ENCODE measurements at places on chromosomes 3 and 15.

GRCh38 chr15:25236143-25236860 lies 202.5 kb downstream of the UBE3A start:
- DNase-seq: no peak

GRCh38 chr3:111072031-111072921 lies 660 bp downstream of the NECTIN3 start:
- no peak for DNase-seq

DNA sequence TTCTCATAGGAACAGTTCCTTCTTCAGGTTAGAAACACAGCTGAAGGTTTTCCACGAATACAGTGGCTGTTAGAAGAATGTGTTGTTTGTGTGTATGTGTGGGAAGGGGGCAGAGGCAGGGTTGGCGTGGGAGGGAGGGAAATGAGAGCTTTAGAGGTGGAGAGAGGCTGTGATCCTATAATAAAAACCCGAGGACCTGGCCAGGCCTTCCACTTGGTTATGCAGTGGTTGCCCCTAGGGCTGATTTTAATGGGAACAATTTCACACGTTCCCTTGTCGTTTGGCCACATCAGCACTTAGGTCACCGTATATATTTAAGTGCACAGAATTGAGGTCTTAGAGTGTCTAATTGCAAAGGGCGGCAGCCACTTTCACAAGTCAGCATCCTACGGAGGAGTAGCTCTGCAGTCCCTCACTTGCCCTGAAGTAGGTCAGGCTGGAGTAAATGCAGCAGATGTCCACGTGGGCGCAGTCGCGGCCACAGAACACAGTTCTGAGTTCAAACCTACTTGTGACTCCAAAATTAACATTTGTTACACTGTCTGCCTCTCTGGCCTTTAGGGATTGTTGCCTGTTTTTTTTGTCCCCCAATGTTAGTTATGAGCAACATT lies 85.6 kb downstream of the PDCD6IP start:
- no peak for DNase-seq

DNA sequence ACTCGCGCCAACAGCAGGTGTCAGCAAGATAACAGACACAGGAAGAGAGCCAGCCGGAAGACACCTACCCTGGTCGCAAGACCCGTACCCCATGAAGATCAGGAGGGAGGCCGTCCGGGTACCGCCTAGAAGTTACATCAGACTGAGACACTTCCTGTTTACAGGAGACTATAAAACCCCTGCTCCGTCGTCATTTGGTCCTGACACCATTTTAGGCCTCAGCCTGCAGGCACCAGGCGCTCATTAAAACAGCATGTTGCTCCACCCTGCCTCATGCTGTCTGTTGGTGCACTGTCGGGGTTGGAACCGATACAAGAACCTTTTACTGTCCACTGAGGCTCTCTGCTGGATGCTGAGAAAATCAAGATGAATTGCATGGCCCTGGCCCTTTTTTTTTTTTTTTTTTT lies 15.6 kb upstream of the PRTG start:
- DNase-seq: no peak

- no peak for DNase-seq
Measured at GRCh38 chr15:68420186-68420684, 11.7 kb downstream of the ITGA11 start.

DNA sequence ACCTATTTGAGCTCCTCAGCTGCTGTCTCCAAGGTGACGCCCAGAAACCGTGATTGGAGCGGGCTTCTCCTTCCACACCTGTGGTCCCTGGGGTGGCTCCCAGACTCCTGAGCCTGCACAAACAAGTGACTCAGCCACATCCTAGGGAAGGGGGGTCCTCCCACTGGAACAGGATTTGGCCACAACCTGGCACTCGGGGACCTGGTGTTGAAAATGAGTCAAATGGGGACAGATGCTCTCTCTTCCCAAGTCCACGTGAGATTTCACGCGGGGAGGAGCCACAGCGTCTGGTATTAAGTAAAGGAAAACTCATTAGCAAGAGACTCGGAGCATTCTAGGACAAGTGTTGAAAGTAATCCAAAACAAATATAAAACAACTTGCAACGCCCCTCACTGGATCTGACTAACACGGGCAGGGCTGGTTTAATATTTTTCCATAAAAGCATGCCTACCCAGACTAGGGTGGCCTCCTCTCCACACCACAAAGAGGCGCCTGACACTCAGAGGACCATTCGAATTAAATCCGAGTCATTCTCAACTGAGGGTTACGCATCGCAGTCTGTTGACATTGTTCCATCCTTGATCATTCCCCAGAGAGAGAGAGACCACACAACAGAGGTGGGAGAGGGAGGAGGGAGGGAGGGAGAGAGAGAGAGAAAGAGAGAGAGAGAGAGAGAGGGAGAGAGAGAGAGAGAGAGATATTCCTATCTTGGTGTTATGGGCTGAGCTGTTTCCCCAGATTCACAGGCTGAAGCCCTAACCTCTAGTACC lies 74.4 kb downstream of the MGLL start:
- DNase-seq: peak; percentile 76

GRCh38 chr3:184953401-184953800 lies 141.4 kb downstream of the VPS8 start:
- DNase-seq: no peak

- no peak for DNase-seq
Measured at GRCh38 chr15:72229076-72229946, 1.7 kb downstream of the PKM start.

DNA sequence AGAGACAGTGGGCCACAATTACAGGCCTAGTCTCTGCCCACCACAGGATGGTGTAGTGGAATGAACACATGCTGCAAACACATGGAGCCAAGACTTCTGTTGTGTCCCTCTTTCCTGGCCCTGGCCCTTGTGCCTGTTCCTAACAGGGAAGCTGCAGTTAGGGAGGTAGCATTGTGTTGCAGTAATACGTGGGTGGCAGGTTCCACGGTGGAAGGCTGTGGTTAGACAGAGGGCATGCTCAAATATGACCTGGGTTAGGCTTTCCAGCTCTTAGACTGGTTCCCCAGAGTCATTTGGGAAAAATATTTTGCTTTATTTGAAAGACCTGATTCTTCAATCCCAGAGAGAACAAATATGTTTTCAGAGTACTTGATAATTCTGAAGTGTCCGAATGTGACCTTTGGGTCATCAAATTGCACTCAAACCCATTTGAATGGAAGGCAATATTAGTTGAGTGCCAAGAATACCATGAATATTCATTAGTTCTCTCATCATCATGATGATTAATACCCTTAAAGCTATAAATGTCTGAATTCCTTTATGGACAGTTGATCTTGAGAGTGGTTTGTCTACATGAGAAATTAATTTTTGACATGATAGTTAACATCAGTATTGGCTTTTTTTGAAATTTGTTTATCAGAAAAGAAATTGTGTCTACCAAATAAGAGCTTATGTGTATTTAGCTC lies 28.5 kb downstream of the PLAAT1 start:
- DNase-seq: no peak

DNA sequence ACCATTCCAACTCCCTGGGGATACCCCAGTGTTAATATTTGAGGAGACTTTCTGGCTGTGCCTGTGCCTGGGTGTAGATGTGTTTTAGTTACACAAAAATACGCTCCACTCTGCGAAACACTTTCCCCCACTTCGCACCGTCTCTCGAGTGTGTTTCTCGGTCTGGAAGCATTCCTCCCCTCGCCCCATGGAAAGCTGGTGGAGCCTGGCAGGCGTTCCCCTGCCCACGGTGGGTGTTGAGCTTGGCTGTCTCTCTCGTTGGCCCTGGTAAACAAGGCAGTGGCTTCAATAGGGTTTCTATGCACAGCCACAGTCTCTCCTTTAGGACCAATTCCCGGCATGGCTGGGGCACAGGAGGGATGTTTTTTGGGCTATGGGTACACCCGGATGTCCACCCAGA lies 19.3 kb downstream of the IQSEC1 start:
- no peak for DNase-seq

GRCh38 chr3:171336406-171336805 lies 123.8 kb downstream of the TNIK start:
- no peak for DNase-seq

GRCh38 chr15:80747317-80748053 lies 31.7 kb upstream of the CEMIP start:
- DNase-seq: no peak

DNA sequence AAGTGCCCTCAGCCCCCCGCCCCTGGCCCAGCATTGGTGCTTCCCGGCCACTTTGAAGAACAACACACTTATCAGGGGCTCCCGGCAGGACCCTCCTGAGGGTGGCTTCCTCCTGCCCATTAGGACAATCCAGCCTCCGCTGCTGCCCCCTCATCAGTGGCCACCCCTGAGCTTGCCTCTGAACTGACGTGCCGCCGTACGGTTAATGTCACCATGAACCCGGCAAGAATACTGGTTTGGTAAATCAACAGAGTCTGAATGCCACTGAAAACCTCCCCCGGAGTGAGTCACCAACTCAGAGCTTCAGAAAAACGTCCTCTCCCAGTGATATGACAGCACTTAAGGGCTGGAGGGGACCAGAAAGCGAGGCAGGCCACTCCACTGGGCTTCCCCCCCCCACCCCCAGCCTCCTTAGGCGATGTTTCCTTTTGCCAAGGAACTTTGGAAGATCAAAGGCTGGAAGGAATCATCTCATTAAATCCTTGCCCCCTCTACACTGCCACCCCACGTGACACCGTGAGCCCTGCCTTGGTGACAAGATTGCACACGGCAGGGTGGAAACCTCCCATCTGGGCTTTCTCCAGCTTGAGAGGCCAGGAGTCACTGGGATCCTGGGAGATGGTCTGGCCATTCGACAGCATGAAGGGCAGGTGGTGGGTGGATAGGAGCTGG lies 142.1 kb downstream of the NUP210 start:
- peak; percentile 62 for DNase-seq

- DNase-seq: no peak
Measured at GRCh38 chr3:77158730-77159581, 119.1 kb downstream of the ROBO2 start.

- DNase-seq: no peak
Measured at GRCh38 chr15:48522911-48523310, 122.6 kb downstream of the FBN1 start.

DNA sequence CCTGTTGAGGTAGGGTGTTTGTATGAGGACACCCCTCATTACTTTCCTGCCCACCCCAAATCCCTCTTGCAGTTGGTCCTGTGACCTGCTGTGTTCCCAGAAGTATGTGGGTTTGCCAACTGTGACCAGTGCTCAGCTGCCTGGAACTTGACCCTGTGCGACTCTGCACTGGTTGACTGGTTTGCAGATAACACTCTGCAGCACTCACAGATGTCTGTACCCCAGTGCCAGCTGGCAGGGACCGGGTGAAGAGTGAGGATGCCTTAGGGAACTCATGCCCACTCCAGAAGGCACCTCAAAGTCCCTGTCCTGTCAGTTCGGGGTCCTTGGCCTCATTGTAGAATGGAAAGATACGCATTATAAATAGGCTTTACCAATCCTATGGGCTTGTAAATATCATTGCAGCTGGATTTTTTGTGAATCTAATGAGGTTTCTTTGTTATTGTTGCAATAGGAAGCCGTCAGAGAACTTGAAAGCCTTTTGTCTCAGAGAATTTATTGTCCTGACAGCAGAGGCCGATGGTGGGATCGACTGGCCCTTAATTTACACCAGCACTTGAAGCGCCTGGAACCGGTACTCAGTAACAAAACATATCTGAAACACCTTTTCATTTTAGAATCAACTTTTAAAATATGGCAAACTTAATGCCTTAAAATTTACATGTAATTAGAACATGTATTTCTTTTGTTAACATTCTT lies 18.2 kb downstream of the FAN1 start:
- DNase-seq: no peak

DNA sequence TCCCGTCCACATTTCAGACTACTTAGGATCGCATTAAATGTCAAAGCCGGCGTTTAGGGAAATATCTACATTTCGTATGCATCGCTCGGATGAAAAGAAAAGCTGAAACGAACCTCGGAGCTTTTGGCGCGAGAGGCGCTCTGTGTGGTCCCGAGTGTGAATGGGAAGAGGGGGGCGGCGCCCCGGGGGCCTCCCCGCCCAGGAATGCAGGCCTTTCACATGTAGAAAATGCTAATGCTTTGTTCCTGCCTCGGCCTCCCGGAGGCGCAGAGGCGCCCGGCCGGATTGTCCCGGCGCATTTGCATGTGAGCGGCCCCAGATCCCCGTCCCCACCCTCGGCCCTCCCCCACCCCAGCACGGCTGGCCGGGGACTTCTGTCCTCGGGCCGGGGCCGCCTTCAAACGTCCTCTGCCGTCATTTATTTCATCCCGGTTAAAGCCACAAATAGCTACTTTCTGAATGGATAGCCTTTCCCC lies 37.0 kb upstream of the TRIM71 start:
- no peak for DNase-seq

DNA sequence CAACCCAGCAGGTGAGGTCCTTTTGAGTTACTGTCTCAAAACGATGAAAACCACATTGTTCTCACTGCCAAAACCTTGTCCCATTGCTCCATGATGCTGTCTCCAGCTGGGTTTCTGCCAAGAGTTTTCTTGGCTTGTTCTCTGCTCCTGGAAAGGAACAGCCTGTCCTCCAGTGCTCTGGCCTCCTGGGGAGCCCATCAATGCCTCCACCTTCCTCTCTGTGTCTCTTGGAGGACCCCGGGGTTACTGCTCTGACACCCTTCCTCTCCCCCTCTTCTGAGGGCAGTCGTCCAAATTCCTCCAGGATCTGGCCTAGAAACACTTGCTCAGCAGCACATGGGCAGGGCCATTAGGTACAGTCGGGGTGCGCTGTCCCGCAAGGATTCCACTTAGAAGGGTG lies 63.9 kb upstream of the RGMA start:
- DNase-seq: no peak

DNA sequence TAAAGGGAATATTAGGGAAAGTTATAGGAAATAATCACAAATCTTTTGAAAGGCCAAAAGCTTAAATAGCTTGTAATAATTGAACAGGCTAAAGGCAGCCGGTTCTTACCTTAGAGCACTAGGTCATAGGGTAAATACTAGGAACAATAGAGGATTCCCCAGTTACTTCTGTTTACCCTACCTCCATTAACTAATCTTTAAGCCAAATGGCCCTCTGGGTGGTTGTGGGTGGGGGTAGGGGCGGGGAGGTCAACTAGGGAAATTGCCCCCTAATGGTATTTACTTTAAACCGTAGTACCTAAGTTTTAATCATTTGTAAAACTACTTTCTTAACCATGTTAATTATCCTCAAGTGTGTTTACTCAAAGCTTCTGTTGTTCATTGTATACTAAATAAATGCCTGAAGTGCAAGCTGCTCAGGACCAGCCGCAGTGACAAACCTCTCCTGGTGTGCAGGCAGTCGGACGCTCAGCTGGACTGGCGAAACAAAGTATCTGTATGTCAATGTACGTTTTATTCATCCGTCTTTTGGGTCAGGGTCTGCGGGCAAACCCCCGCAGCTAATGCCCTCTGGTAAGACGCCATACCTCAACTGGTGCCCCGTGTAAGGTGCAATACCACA lies 18.9 kb downstream of the MAGEL2 start:
- no peak for DNase-seq

DNA sequence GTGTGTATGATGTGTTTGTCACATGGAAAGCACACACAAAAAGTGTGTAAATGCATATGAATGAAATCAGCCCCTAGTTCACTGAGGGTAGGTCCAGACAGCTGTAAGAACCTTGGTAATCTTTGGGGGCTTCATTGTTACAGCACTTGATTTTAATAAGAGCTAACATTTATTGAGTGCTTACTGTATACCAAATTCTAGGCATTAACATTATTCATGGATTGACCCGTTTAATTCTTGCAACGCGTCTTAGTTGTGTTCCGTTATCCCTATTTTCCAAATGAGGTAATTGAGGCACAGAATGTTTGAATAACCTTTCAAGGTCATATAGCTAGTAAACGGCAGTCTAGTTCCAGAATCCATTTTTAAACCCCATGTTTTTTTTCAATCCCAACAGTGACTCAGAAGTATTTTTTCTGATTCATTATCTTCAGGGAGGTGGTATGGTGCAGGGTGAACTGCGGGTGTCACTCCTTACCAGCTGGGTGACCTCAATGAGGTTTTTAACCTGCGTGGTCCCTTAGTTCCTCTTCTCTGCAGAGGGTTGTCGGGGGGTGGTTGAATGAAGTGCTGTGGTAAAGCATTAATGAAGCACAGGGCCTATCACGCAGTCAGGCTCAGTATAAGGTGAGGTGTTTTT lies 14.2 kb downstream of the RAB8B start:
- peak; percentile 14 for DNase-seq
